ENCODE measurements at places on chromosomes 1 and 21.

DNA sequence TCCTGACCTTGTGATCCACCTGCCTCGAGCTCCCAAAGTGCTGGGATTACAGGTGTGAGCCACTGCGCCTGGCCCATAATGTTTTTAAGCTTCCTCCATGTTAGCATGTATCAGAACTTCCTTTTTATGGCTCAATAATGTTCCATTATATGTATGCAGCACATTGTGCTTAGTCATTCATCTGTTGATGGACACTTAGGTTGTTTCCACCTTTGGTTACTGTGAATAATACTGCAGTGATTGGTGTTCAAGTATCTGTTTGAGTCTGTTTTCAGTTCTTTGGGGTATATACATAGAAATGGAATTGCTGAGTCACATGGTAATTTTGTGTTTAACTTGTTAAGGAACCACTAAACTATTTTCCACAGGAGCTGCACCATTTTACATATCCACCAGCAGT is 17.7 kb downstream of the CMPK1 start:
- DNase-seq = no peak

GRCh38 chr1:167420510-167420909 is 97.8 kb downstream of the CD247 start:
- DNase-seq = no peak

DNA sequence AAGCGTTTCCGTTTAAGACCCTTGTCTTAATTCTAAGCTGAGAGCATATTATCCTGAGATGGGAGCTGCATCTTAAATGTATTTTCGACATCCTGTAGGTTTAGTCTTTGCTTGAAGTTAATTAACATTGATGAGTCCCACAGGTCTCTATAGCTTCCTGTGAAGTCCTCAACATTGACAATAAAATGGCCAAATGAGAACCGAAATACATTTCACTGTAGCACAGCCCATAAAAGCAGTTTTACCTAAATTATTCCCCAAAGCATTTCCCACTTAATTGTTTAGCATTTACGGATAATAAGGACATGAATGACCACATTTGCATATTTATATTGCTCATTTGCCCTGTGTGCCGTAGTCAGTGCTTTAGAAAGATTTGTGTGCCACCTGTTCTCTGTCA is 116.4 kb downstream of the CRB1 start:
- no peak for DNase-seq

DNA sequence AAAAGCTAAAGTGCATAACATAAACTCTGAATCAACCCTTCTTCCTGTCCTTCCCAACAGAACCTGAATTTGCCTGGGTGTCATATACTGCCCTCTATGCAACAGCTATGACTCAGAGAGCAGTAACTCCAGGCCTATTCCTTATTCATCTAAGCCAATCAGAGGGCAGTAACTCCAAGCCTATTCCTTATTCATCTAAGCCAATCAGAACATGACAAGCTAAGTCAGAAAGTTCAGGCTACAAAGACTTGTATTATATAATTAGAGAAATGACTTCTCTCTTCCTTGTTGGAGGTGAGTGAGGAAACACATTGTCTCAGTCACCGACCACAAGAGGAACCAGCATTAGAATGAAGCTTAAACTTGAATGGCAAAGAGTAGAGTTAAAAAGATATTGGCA is 26.2 kb upstream of the TADA1 start:
- DNase-seq = no peak

GRCh38 chr1:202106340-202107254 is 16.1 kb upstream of the GPR37L1 start:
- no peak for DNase-seq

- no peak for DNase-seq
These were observed 72.7 kb downstream of the FBXO2 start for GRCh38 chr1:11581445-11581991.

DNA sequence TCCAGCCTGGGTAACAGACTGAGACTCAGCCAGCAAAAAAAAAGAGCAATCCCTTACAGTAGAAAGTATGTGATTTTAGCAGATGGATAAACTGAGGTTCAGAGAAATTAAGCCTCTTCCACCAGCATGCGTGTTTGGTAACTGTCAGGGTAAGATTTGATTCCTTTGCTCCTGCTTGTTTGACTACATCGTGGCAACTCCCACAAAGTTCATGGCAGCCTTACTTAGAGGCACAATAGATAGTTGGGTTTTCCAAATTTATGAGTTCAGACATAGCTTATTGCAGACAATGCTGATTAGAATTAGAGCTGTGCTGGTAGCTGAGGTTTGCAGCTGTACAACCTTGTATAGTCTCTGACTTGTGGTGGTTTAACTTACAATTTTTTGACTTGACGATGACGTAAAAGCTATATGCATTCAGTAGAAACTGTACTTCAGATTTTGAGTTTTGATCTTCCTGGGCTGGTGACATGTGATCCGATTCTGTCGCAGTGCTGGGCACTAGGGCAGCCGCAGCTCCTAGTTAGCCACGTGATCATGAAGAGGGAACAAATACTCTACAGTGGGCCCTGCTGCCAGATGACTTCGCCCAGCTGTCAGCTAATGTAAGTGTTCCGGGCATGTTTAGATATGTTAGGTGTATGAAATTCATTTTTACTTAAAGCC is 167.8 kb downstream of the DHRS3 start:
- DNase-seq = no peak

DNA sequence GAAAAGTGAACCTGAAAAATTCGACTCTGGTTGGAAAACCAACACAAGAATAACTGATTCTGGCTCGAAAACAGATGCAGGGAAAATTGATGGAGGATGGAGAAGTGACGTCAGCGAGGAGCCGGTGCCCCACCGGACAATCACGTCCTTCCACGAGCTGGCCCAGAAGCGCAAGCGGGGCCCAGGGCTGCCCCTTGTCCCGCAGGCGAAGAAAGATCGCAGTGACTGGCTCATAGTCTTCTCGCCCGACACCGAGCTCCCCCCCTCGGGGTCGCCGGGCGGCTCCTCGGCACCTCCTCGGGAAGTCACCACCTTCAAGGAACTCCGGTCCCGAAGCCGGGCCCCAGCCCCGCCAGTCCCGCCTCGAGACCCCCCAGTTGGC is 1.9 kb downstream of the RUSC1 start:
- DNase-seq = peak; percentile 43
